ENCODE measurements at places on chromosomes 6 and 20.
A peak's percentile ranks its signal among the peaks of the same experiment; 100 is the strongest.

DNA sequence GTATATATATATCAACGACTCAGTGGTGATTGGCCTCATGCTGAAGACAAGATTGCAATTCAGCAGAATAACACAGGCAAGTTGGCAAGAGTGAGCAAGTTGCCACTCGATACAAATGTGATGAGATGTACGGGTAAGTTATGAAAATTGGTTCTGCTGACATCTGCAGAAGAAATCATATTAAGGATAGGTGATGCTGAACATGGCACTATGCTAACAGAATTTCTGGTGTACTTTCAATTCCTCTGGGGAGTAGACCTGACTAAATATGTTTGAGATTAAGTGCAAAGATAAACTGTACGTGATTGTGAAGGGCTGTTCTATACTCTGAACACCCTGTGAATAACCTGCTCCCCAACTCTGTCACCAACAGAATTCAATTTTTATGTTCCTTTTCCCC, 758.2 kb downstream of the TBC1D32 start:
- H3K27me3 ChIP-seq, result no peaks in the 10 kb centered on the region
- no peaks in the 10 kb centered on the region for H3K36me3 ChIP-seq
- no peak for DNase-seq
- no peak overlapping the region for H3K27ac ChIP-seq
- no peak overlapping the region for H3K4me3 ChIP-seq

GRCh38 chr6:14841901-14842421, 403.9 kb upstream of the JARID2 start:
- H3K4me1 ChIP-seq, result no peaks in the 10 kb centered on the region
- H3K4me3 ChIP-seq, result no peak overlapping the region
- DNase-seq, result peak; percentile 56
- H3K27ac ChIP-seq, result no peak overlapping the region
- H3K27me3 ChIP-seq, result no peaks in the 10 kb centered on the region

DNA sequence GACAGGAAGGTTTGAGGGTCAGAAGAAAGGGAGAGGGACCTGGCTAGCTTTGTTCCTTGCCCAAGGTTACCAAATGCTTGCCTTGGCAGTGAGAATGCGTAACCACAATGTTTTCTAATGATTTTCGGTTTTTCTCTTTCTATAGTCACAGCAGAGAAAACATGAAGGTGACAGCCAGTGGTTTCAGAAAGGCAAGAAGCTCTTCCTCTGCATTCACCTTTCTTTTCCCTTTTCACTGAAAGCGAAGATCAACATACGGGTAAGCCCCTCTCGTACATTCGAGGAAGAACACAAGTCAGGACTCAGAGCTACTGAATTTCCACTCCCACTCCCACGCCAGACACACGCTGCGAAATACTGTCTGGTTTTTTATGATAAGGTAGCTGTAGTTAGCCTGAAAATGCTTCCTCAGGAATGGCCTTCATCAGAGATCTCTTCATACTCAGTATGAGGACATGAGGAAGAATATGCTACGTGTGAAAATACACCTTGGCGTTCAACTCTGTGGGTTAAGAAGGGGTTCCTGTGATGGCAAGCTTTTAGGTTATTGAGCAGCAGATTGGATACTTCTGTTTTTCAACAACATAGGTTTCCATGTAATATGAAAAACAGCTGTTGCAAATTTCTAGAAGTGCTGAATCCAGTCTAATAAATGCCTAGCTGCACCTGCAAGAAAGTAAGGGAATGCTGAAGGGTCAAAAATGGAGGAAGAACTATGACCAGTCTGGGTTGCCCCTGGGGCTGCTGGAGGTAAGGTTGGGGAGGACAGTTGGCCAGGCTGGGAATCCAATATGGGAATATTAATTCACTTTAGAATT, 7.4 kb upstream of the CD83 start:
- H3K27me3 ChIP-seq, result no peaks in the 10 kb centered on the region
- no peaks in the 10 kb centered on the region for H3K36me3 ChIP-seq
- peak overlapping the region; percentile 81 for H3K27ac ChIP-seq
- peak overlapping the region; percentile 2 for H3K4me3 ChIP-seq

DNA sequence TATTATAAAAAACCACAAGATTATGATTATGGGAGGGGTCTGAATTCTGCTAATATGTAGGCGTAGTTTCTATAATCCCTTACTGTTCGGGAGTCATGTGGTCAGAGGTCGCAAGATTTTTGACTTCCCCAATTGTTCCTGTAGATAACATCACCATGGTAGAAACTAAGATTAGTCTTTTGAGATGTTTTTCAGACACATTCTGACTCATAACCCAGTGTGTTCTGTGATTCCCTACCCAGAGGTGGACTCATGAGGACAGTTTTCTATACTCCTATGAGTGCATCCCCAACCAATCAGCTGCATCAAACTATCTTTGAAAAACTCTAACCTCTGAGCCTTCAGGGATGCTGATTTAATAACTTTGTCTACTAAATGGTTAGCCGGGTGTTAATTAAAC, 175.5 kb downstream of the RFPL4B start:
- no peaks in the 10 kb centered on the region for H3K4me1 ChIP-seq
- H3K27ac ChIP-seq, result no peak overlapping the region
- H3K27me3 ChIP-seq, result no peaks in the 10 kb centered on the region
- no peak overlapping the region for H3K4me3 ChIP-seq

DNA sequence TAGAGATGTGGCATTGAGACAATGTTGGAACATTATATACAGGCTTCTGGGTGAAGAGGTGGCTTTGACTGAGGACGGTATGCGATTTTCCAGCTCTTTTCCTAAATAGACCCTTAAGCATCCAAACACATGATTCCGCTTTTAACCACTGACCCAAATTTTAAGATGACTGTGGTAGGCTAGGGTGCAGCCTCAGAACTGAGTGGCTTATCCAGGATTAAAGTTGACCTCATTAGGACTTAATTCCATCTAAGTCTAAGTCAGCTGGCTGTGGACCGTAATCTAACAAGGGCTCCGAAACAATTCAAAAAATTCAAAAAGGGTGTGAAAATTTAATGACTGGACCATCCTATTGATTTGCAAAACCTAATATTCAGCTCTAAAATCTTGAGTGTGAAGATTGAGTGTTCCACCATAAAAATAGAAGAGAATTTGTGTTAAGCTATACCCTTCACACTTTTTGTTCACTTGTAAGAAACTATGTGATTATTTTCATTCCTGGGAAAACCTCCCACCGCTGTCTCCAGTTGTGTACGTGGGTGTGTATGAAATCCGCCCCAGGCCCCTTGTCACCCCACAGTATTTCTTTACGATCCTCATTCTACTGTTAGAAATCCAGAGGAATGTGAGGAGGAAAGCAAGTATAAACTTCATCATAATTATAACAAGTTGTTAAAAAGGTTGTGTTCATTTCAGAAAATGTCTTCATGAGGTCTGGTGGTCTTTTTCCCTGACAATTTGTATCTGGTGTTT, 2.7 kb downstream of the PCMTD2 start:
- H3K4me3 ChIP-seq, result no peak overlapping the region
- no peak overlapping the region for H3K27ac ChIP-seq
- H3K27me3 ChIP-seq, result no peaks in the 10 kb centered on the region
- no peaks in the 10 kb centered on the region for H3K4me1 ChIP-seq
- no peaks in the 10 kb centered on the region for H3K36me3 ChIP-seq

DNA sequence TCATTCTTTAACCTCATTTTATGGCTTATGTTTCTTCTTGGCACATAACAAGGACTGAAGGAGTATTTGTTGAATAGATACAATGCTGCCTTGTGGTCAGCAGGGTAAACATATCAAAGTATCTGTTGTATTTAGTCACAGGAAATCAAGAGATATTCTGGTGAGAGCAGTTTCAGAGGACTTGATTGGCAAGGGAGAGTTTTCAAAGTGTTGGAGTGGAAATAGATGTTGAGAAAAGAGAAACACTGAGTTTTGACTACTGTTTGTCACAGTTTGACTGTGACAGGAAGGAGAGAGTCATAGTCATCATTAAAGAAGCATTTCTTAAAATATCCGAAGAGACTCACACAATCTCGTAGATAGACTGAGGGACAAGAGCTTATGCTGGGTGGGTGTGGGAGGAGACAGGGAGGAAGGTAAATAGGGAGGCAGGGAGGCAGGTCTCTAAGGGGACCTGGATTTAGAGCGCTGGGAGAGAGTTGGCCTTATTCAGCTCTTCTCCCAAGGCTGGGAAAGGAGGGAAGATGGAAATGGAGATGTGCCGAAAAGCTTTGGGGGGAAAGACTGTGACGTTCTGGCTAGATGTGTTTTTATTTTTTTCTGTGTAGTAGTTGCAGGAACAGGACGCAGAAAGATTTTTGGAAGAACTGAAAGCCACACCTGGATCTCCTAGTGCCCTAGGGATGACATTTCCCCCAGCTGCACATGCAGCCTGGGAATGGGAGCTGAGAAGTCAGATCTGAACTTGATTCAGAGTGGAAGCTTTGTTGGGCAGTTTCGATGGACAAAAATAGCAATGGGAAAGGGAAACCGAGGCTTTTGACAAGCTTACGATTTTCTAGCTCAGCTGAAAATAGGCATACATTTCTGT, 65.0 kb upstream of the IFNGR1 start:
- H3K4me3 ChIP-seq, result no peak overlapping the region
- no peaks in the 10 kb centered on the region for H3K27me3 ChIP-seq
- H3K27ac ChIP-seq, result no peak overlapping the region
- DNase-seq, result no peak
- no peaks in the 10 kb centered on the region for H3K36me3 ChIP-seq

DNA sequence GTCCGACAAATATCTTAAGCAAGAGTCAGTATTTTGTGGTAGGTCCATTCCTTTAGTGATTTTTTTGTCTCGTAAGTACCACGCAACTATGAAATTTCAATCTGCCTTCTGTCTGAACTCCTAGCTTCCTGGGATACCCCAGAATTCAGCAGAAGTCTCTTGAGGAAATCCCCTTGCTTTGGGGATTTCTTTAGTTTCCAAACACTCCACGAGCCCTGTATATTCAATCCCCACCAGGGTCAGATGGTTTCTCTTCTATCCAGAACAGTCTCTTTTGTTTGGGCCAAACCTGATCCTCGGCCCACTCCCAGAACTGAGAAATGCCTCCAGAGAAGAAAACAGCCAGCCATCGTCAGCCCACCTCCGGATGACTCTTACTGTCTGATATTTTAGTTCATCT, 113.0 kb downstream of the CHD6 start:
- no peak for DNase-seq
- H3K27me3 ChIP-seq, result no peaks in the 10 kb centered on the region
- no peak overlapping the region for H3K27ac ChIP-seq
- no peak overlapping the region for H3K4me3 ChIP-seq
- H3K4me1 ChIP-seq, result peaks cover 24% of the 10 kb centered on the region

DNA sequence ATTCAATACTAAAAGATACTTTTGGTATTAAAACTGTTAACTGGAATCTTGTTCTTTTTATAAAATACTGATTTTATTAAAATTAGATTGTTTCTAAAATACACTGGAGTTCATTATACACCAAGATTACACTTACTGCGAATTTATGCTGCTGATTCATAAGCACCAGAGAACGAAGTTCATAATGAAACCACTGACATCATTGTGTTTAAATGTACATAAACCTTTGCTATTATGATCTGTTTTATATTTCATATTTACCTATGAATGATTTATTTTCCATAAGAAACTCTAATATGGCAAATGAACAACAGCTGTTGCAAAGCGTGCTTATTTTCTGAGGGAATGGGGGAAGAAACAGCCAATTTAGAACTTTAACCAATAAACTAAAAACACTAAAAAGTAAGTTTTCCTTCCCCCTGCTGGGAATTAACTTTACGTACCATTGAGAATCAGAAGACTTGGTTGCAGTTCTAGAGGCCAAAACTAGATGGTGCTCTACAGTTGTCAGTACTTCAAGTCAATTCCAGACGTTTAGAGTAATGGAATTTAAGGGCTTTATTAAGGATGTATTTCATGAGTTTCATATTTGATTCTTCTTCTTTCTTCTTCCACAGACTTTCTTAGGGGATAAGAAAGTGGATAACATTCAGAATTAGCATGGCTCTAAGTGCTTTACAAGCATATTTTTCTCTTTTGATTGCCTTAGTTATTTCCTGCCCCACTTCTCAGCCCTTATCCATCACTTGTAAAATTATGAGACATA, 30.8 kb upstream of the COL19A1 start:
- DNase-seq, result peak; percentile 49
- H3K27ac ChIP-seq, result no peak overlapping the region
- H3K4me1 ChIP-seq, result no peaks in the 10 kb centered on the region

GRCh38 chr20:63097336-63097831, 90.6 kb upstream of the BHLHE23 start:
- no peak overlapping the region for H3K27ac ChIP-seq
- no peaks in the 10 kb centered on the region for H3K4me1 ChIP-seq
- H3K4me3 ChIP-seq, result no peak overlapping the region
- no peak for DNase-seq
- H3K36me3 ChIP-seq, result no peaks in the 10 kb centered on the region

DNA sequence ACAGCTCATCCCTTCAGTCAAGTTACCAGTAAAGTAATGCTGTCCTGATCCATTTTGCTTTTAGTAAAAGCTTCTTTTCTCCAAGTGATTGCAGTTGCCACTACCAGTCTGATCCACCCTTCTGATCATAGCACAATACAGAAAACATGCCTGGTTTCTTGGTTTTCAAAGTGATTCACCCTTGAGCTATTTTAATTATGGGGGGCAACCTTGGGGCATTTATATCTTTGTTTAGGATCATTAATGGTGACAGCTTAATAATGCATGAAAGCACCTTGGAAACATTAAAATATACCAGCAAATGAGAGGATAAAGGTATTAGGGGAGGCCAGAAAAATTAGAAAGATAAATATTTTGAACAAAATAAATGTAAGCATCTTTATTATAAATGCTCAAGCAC, 38.4 kb downstream of the LRRC1 start:
- no peak overlapping the region for H3K27ac ChIP-seq
- H3K4me3 ChIP-seq, result no peak overlapping the region
- no peaks in the 10 kb centered on the region for H3K27me3 ChIP-seq
- H3K36me3 ChIP-seq, result no peaks in the 10 kb centered on the region

DNA sequence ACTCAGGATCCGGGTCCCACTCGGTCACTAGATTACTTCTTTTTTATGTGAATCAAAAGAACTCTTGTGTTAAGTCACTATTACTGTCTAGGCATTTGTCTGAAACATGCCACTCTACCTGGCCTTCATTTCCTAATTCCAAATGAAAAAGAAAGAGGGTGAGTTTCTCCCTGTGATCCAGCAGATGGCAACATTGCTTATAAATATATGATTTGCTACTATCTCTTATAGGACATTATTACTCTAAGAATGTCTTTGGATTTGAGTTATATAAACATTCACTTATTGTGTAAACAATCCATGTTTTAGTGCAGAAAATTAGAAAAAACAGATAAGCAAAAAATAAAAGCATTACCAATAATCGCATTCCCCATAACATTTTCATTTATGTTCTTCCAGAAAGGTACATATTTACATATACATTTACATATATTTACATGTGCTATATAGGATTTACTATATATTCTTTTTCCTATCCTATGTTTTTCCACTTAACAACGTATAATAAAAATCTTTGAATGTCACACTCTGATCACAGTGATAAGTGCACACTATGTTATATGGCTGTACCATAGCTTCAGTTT, 66.9 kb downstream of the FAXC start:
- no peak overlapping the region for H3K27ac ChIP-seq
- H3K36me3 ChIP-seq, result no peaks in the 10 kb centered on the region
- DNase-seq, result no peak
- H3K4me3 ChIP-seq, result no peak overlapping the region
- H3K27me3 ChIP-seq, result no peaks in the 10 kb centered on the region
- H3K4me1 ChIP-seq, result no peaks in the 10 kb centered on the region
